T-helper 2 cell (primary cell): ENCODE measurements at places on chromosomes 5 and 9.

DNA sequence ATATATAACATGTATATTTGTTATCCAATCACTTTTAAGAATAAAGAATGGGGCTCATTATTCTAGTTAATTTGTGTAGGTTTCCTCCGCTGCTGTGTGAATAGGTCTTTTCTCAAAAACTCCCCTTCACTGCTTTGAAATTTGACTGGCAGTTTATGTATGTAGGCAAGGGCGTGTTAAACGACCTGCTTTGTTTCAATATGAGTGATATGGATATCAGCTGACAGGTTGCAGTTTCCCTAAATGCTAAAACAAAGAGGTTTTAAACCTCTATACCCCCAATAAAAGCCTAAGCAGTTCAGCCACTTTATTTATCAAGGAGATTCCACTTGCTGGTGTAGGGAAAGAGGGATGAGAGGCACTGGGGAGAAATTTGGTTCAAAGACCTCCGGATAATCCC lies 159.6 kb downstream of the TMEM167A start:
- no peak for DNase-seq

- no peak for DNase-seq
Observed at GRCh38 chr5:371811-372555, 50.5 kb downstream of the AHRR start.

DNA sequence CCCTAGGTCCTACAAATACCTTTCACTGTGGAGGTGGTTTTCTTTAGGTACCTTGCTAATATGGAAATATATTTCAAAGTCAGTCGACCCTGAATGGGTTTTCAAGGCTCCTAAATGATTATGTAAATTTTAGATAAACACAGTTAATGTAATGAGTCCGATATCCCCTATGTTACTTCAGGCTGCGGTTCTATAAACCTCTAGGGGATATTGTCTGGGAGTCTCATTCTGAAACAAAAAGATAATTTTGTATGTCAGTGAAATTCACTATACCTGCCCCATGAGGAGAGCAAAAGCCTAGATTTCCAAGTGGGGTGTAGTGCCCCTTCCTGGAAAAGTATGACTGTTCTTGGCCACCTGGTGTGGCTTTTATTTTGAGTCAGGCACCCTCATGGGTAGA lies 377.3 kb downstream of the ICE1 start:
- no peak for DNase-seq

GRCh38 chr5:103910786-103911185 lies 348.2 kb upstream of the NUDT12 start:
- no peak for DNase-seq

DNA sequence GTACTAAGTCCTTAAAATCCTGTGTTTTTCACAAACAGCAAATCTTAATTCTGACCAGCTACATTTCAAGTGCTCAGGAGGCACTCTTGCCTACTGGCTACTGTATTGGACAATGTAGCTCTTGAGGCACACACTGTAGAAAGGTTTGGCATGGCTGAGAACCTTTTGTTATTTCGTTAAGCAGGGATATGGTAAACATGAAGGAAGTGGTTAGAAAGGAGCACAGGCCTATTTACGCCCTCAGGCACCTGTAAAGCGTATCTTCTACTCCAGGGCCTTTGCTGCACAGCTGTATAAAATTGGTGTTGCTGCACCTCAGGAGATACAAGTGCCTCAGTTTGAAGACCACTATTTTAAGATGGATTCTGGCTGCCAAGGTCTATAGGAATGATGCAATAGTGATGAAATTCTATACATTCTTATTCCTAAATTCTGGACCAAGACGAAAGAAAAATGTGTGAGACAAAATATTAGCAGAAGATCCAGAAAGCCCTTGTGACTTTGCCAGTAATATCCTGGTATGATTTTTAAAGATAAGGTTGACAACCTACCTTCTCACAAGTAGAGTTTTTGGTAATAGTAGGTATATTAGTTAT lies 9.3 kb upstream of the OTULIN start:
- no peak for DNase-seq

DNA sequence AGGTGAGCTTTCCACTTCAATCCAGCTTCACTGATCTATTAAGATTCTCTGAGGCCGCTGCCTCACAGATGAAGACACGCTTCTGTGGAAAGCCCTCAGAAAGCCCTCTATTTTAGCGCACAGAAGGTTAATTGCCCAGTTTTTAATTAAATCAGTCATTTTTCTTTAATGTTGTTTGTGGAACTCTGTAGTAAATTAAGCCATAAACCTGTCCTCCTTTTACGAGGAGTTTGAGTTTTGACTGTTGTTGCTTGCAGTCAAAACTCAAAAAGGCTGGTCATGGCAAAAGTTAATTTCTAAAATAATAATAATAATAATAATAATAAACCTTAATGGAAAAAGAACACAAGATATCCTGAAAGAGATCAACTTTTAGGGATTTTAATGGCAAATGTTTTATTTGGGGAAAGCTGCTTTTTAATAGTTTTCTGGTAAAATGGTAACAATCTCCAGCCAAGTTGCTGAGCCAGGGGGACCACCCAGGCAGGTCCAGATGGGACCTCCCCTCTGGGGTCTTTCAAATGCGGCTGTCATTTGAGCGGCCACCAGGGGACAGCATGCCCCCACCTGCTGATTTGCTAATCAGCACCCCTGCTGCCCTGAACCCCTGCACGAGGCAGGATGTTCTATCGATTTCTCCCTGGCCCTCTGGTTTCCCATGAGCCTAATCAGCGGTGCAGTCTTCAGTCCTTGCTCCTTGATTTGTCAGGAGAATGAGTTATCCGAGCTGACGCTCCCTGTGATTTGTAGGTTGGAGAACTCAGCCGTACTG lies 247.2 kb downstream of the FSTL4 start:
- DNase-seq = no peak

DNA sequence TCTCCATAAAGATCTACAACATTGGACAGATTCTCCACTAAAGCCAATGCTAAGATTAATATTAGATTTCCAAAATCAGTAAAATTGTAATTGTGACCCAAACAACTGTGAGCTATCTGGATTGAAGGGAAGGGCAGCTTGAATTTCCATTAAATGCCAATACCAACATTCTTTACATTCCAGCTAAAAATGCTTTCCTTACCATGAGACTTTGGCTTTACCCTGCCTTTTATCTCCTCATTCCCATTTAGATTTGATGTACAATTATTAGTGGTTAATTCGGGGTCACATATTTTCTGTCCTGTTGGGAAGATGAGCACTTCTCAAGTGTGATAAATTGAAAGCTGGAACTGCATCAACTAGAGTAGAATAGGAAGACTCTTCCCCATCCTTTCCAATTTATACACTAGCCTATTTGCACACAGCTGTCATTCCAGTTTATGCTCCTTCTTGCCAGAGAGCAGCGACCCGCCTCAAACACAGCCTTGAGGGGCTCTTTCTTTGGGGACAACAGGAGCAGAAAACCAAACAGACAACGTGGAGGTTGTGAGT lies 33.1 kb upstream of the MYOT start:
- DNase-seq = no peak

GRCh38 chr9:135641047-135641446 lies 1.7 kb upstream of the GLT6D1 start:
- DNase-seq = no peak

DNA sequence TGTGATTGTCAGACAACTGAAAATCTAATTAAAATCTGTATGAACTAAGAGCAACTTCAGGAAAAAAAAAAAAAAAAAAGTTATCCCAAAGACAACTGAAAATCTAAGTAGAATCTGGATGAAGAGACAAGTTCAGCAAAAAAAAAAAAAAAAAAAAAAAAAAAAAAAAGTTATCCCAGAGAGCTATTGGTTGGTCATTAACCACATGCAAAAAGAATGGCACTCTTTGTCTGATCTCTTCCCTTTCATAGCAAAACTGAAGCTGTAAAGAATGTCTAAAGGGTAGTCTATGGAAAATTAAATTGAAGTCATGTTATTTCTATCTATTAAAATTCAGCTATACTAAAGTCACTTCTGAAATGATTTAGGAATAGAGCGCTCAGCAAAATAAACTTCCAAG lies 32.9 kb downstream of the STRBP start:
- no peak for DNase-seq

- no peak for DNase-seq
Observed at GRCh38 chr9:78821126-78821822, 524.3 kb downstream of the PSAT1 start.

DNA sequence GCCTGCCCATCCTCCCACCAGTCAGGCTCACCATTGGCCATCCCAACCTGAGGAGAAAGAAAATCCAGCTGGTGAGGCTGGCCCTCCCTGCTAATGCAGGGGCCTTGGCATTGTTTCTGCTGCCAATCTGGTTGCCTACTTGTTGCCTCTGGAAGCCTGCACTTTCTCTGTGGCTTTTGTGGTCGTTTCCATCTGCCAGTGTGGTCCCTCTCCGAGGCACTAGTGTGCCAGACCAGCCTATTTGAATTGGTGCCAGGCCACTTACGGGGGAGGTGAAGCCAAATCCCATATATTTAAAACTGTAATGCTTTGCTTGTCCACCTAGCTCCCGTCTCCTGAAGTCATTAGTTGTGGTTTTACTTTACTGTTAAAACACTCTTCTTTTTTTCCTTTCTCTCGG lies 213.4 kb upstream of the ADAMTSL1 start:
- no peak for DNase-seq

DNA sequence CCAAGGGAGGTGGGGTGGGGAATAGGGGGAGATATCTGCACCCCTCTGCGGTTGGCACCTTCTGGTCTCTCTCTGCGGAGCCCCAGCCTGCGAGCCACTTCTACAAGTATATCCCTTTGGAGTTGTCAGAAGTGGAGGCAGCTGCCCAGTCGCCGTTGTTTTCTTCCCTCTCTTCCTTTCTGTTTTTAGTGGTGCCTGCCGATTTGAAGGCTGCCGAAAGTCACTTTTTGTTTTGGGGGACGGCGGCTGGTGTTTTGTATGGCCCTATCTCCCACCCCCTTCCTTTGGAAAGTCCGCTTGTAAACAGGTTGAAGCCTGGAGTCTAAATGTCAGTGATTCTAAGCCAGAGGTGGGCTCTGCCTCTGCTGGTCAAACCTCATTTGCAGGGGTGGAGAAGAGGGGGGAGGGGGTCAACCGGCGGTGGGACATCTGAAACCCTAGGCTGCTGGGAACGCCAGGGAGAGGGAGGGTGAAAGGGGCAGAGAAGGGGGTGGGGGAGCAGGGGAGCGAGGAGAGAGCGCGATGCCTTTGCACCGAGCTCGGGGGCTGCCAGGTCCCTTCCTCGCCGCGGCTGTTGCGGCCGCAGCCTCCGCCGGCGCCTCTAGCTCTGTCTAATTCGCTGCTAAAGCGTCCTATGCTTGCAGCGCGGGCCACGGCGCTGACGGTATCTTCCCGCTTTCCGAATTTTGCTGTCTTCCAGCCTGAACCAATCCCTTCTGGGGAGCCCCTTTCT lies at the start of gene FGF10:
Gene FGF10 (minus strand): TSS at position 331 of the 733 bp plus-strand sequence. CDS start 738 bp downstream, outside the sequence.
- no peak for DNase-seq

DNA sequence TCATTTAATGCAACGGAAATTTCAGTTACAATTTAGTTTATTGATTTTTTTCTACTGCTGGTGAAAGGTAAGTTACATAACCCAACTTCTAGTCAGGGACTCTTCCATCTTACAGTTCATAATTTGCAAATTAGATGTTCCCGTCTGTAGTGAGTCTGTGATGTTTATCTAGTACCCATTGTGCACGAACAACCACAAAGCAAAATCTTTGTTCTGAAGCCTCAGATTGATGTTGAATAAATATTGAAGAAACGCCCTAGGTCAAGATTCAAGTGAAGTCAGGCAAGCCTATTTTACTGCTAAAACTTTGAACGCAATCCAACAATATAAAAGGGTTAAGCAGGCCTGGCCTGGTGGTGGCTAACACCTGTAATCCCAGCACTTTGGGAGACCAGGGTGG lies 43.1 kb downstream of the BASP1 start:
- DNase-seq = no peak

DNA sequence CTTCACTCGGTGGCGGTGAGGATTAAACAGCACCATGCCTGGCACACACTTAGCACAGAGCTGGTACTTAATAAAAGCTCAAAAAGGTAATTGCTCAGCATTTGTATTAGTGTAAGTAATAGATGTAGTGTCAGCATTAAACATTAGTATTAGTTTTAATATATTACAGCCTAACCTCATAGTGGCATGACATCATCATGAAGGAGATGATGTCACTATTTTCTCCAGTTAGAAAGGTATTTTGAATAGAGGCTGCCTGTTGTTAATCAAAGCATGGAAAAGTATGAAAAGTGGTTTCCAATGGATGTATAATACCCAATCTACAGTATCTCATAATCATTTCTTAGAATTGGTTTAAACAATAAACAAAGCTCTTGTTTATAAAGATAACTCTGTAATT lies 49.0 kb upstream of the FSTL4 start:
- DNase-seq = no peak

GRCh38 chr5:143874312-143874711 lies 62.4 kb downstream of the HMHB1 start:
- no peak for DNase-seq

DNA sequence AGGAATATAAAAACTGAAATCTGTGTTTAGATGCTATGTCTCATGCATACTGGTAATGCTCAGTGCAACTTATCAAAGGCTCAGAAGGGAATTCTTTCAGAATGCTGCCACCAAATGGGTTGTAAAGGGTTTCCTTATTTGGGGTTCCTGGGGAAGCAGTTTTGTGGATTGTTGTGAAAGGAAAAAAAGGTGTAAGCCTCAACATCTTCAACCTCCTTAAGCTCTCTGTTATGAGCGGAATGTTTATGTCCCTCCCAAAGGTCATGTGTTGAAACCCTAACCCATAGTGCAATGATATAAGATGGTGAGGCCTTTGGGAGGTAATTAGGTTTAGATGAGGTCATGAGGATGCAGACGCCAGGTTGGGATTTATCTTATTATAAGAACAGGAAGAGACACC lies 41.6 kb downstream of the GNA14 start:
- DNase-seq = no peak

DNA sequence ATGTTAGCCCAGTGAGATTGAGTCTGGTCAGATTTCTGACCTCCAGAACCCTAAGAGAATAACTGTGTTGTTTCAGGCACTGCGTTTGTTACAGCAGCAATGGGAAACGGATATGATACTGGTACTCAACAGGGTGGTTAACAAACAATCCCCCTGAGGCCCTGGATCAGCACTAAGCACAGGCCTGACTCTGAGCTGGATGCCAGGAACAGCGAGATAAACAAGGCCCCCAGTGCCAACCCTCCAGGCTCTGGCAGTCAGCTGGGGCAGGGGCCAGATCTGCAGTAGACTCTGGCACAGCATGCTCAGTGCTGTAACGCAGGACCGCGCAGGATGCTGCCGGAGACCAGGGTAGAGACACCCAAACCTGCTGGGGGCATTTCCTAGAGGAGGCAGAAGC lies 22.1 kb downstream of the CPLX2 start:
- no peak for DNase-seq

DNA sequence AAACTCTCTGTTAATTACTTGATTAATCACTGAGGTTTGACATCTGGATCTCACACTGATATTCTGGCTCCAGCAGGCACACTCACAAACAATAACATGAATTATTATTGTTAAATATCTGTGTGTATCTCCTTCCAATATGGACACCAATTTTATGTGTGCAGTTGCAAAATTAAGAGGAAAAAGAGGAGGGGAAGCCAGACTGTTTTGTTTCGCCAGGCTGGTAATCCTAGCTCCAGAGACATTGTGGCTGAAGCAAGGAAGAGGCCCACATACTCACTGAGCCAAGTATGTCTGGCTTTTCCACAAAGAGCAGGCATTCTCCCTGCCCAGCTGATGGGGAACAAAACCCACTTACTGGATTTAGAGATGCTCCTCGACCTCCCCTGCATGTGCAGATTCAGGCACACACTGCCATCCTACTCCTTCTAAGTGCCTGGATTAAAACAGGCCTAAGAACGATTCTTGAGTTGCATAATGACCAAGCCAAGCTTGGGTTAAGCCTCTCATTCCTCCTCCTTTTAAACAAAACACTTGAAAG lies 181.9 kb downstream of the ESM1 start:
- DNase-seq = no peak
